ENCODE measurements at places on chromosomes 11 and 22.

DNA sequence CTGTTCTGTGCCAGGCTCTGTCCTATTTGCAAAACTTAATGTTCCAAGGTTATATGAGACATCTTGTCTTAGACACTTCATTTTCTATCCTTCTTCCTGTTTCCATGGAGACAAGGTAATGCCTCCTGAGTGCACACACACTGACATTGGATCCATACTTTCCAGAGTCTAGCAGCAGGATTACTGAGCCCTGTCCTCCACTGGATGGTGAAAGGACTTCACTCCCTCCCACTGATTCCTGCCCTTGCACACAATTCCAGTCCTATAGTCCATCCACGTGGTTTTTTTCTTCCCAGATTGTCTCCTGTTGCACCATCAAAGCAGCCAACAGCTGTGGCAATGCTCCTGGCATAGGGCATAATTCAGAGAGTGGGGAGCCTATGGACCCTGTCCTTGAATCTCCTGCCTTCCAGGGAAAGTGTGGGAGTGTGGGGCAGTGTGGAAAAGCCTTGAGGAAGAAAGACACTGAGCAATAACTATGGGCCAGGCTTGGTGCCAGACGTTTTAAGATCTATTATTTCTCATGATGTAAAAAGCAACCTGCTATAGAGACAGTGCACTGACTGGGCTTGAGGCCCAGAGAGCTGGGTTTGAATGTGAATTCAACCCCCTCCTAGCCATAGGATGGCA is 31.3 kb downstream of the SERPINH1 start:
- DNase-seq: no peak

DNA sequence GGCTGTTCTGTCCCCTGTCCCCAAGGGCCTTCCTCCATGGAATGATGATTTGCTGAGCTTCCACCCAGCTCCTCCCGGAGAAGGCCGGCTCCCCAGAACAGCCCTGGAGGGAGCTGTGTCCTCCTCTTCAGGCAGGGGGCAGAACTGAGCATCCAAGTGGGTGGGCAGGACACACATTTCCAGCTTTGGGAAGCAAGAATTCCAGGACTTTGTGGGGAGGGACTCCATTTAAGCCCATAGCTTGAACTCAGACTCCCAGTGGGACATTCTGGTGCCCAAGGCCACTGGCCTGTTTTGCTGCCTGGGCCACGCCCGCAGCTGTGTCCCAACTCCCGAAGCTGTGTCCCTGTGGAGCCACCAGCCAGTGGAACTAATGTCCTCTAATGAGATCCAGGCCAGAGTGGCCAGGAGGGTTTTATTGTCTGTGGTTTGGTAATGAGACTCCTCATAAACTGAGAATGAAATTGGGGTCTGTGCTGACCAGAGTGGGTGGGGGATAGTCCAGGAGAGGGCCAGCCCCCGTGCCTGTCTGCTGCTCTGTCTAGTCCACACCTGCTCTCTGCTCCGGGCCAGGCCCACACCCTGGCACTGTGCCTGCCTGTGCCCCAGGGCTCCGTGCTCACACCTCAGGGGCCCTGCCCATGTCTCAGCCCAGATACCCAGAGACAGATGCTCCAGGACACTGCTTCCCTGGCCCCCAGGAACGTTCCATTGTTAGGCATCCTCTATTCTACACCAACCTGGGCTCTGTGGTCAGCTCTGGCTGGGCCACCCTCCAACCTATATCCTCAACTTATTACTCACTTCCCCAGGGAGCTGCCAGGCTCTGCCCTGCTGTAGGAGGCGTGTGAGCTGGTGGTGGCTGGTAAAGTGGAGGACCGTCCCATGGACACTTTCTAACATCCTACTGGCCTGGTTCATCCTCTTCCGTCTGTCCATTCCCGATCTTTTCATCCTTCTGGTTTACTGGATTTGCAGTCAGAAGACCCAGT is 7.6 kb downstream of the NECTIN1 start:
- DNase-seq: no peak

- peak; percentile 93 for DNase-seq
These were observed 21.2 kb downstream of the PTPRJ start for GRCh38 chr11:48001438-48002021.

GRCh38 chr11:103051981-103052380 is 40.0 kb downstream of the DCUN1D5 start:
- no peak for DNase-seq

- DNase-seq: no peak
These were observed 214.3 kb downstream of the NXPE2 start for GRCh38 chr11:114892381-114893197.

DNA sequence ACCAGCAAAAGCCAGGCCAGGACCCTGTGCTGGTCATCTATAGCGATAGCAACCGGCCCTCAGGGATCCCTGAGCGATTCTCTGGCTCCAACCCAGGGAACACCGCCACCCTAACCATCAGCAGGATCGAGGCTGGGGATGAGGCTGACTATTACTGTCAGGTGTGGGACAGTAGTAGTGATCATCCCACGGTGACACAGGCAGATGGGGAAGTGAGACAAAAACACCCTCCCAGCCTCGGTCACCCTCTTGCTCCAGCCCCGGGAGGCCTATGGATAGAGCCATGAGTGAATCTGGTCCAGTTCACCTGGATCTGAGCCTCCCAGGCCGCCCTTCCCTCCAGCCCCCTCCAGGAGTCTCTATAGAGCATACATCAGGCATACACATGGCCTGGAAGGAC is 115.2 kb upstream of the IGLL5 start:
- DNase-seq: no peak

DNA sequence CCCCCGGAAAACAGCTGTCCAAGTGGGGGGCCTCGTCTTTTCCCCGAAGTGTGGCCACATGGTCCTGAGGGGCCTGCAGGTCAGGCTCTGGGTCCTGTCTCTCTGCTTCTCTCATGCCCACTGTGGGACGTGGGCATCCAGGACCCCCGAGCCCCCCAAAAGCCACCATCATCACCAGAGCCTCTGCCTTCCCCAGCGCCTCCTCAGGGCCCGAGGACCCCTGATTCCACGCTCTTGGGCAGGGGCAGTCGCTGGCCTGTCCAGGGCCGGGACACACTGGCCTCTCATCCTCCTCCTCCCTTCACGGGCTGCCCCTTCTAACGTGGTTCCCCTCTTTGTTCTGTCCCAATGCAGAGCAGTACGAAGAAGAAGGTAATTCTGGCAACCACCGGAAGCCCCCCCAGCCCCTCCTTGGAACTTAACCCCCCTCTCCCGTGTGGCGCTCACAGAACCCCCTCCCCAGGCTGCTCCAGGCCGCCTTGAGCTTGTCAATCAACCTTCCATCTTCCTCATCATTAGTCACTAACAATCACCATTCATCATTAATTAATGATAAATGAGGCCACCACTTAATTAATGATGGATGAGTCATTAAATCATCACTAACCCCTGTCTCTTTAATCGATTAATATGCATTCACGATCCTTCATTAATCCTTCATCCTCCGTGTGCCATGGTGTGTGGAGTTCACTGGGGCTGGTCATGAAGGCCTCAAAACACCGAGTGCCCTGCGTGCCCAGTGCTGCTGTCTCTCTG is 3.9 kb downstream of the TNNT3 start:
- DNase-seq: no peak

DNA sequence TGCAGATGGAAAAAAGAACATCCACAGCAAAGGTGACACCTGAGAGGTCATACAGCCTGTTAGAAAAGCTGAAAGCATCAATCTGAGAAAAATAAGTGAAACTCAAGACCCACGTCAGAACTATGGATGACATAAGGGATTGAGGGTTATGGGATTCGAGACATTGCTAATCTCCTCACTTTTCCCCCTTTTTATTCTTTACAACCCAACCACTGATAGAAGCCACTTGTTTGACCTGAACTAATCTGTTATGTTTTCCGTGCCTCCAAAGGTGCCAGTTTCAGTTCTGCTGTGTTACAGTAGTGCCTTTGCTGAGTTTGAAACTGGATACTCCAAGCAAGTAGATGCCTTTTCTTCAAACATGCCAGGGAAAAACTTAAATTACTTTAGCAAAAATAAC is 16.9 kb upstream of the SESN3 start:
- no peak for DNase-seq

DNA sequence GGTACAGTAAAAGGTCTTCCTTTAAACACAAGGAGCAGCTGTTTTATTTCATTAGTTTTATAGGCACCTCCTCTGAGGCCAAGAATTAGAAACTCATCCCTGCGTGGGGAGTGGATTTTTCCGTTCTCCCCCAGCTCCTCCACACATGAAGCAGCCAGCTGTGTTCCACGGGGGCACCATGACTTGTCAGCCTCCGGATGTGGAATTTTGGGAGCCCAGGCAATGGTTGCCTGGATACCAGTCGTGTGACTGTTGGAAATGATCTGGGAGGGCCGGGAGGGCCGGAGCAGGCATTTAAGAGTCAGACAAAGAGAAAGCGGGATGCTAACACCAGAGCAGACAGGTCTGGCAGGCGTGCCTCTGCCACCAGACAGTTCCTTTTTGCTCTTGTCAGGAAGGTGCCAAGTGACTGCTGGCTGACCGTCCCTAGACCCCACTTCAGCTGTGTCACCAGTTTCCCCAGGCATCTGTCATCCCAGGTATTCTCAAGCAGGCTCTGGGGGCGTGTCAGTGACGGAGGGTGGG is 15.9 kb upstream of the CDC42EP2 start:
- no peak for DNase-seq
